Left kidney (tissue), 8 donors: ENCODE measurements at places on chromosomes 4 and X. TPM values are rescaled to one million over a fixed set of nuclear protein-coding genes. Genes with fewer than 3 reads are reported as not detected.

- no peak for DNase-seq
Measured at GRCh38 chr4:55921093-55921492, 27.7 kb upstream of the CEP135 start.

- no peak for DNase-seq
Measured at GRCh38 chrX:24428516-24428915, 36.6 kb upstream of the PDK3 start.

- no peak for DNase-seq
Measured at GRCh38 chr4:73891739-73892405, 22.7 kb downstream of the CXCL1 start.

- no peak for DNase-seq
Measured at GRCh38 chrX:153974726-153975286, 2.3 kb downstream of the TMEM187 start.

EDA gene
- polyA plus RNA-seq: 7.0 TPM

NAT8L gene
- polyA plus RNA-seq: 6.4 TPM

GRCh38 chr4:36099509-36099908 is 144.8 kb downstream of the ARAP2 start:
- DNase-seq: no peak

GRCh38 chr4:90602726-90603125 is 475.5 kb downstream of the CCSER1 start:
- no peak for DNase-seq

DNA sequence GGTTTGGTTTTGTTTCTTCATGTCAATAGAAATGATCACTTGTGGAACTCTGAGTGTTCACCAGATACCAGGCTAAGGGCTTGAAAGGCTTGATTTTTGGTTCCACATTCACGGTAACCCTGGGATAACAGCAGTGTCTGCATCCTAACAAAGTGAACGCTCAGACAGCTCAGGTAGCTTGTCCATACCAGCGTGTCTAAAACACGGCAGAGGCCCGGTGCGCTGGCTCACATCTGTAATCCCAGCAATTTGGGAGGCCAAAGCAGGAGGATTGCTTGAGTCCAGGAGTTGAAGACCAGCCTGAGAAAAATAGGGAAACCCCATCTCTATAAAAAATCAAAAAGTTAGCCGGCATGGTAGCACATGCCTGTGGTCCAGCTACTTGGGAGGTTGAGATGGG is 49.0 kb downstream of the HTRA3 start:
- DNase-seq: no peak

VCX2 gene
- polyA plus RNA-seq: 0.28 TPM

DNA sequence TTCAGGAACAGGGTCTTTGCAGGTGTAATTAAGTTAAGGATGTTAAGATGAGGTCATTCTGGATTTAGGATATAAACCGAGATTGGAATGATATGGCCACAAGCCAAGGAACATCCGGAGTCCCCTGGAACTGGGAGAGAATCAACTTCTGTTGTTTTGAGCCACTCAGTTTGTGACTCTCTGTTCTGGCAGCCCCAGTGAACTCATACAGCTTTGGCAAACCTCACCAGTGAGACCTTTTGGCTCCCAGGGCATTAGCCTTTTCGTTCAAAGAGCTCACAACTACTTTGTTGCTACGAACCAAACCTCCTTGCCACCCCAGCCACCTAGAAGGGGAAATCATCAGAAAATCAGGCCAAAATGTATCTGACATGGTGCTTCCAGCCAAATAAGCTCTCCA is 80.4 kb downstream of the MTMR1 start:
- no peak for DNase-seq

GRCh38 chr4:40209401-40209800 is 12.6 kb downstream of the RHOH start:
- no peak for DNase-seq
